ENCODE measurements at places on chromosomes 4 and X. TPM values are rescaled to one million over a fixed set of nuclear protein-coding genes. Genes with fewer than 3 reads are reported as not detected.

- no peak for DNase-seq
Measured at GRCh38 chr4:8176547-8177399, 18.2 kb upstream of the ABLIM2 start.

DNA sequence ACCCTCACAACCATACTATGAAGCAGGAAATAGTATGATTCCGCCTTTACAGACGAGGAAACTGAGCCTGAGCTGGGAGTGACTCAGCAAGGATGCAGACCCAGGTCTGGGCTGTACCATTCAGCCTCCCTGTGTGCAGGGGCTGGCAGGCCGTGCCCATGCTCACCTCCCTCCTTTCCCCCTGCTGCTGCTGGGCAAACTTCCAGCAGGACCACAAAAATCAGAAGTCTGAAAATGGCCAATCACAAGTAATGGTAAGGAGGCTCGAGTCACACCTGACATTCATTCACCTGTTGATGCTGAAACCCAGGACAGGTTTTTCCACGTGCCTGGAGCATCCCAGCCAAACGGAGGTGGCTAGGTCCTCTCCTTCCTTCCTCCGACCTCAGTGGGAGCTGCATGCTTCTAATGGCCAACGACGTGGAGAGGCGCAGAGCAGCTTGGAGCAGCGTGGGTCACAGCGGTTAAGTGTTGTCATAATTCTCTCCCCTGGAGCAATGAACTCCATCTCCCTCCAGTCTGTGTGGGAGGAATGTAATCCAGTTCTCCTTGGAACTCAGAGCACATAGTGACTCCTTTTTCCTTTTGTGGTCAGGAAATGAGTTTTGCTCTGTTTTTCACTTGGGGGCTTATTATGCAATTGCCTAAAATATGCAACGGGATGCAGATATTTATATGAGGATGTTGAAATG, 371.7 kb downstream of the BCOR start:
- no peak for DNase-seq

The MCF2 gene
- 0.31 TPM for total RNA-seq

GRCh38 chr4:148749403-148749802, 307.2 kb upstream of the NR3C2 start:
- DNase-seq: no peak

The CCDC120 gene
- total RNA-seq: 7.9 TPM

GRCh38 chr4:92182736-92183407, 120.9 kb upstream of the GRID2 start:
- no peak for DNase-seq

The TAF7L gene
- 0.18 TPM for total RNA-seq

The SPANXB1 gene
- not detected for total RNA-seq

DNA sequence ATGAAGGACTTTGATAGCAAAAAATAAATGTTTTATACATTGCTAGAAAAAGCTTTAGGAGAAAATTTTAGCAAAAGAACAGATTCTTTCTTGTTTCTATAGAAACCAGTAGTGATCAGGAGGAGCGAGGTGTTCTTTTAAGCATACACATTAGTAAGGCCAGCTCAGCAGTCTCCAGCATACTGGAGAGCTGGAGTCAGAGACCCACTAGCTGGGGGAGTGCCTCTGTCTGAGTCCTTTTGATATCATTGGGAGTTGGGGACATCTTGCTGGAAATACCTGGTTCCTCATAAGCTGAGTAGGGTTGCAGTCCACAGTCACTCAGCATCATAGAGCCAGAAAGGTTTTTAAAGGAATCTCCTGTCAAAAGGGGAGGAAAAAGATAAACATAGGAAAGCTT, 67.4 kb downstream of the AFF2 start:
- no peak for DNase-seq

The DCAF8L2 gene
- not detected for total RNA-seq

GRCh38 chr4:76562161-76562560, 127.1 kb downstream of the SHROOM3 start:
- DNase-seq: no peak

The BTC gene
- total RNA-seq: 0.76 TPM

- no peak for DNase-seq
Measured at GRCh38 chr4:101643186-101643837, 147.2 kb upstream of the BANK1 start.
